Mesothelial cell of epicardium (in vitro differentiated cells): ENCODE measurements at places on chromosomes 12 and 14.

GRCh38 chr12:41950455-41950854 lies 194.2 kb downstream of the GXYLT1 start:
- no peak for DNase-seq

GRCh38 chr12:40947797-40948196 lies 240.3 kb upstream of the PDZRN4 start:
- no peak for DNase-seq

DNA sequence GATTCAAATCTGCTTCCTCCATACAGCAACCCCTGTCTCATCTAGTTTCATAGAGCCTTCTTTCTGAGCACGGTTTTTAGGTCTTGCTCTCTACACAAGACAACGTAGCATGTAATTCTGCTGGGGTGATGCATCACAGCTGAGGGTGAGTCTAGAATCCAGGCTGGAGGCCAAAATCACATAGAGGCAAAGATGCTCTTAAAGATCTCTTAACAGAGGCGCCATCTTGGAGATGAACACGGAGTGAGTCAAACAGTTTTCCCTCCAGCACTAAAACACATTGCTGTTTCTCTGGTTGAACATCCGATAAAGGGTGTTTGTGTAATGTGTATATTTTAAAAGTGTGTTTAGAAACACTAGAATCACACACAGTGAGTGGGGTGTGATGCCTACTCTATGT lies 78.9 kb downstream of the NOS1 start:
- no peak for DNase-seq

- DNase-seq, result no peak
Observed at GRCh38 chr12:56071648-56072047, 8.3 kb upstream of the ERBB3 start.

- DNase-seq, result no peak
Observed at GRCh38 chr14:72169521-72169920, 237.3 kb downstream of the RGS6 start.

DNA sequence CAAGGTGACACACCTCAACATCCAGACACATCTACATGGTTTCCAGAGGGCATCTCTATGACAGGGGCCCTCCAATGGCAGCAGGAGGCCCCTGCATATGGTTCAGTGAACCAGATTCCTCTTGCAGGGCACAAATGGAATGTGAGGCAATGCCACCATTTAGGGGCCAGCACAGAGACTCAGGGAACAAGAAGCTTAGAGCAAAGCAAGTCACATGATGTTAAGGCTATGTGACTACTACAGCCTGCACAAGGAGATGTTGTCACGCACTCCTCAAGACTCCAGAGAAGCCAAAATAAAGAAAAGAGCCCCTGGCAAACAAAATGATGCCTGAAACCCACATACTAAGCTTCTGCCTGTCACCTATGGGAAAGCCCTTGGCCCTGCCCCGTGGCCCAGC lies 95.2 kb downstream of the RBM19 start:
- no peak for DNase-seq

GRCh38 chr12:30440826-30441602 lies 254.7 kb downstream of the IPO8 start:
- no peak for DNase-seq

GRCh38 chr12:54352891-54353874 lies 11.1 kb downstream of the GPR84 start:
- DNase-seq, result no peak

- DNase-seq, result no peak
Observed at GRCh38 chr12:15575671-15576541, 213.3 kb downstream of the EPS8 start.

DNA sequence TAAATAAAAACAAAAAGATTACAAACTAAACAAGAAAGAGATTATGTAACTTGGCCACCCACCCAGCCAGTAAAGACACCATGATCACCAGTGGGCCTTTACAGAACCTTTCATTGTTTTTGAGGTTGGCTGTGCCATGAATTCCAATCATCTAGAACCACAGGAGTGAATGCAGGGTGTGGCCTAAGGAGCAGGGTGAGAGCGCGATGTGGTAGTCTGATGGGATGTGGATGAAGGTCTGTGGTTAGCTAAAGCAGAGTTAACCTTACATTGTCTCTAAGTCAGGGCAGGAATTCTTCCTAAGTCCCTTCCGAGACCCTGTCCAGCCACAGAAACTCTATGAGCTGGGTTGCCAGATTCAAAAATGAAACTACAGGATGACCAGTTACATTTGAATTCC lies 54.0 kb upstream of the CDKN3 start:
- no peak for DNase-seq

DNA sequence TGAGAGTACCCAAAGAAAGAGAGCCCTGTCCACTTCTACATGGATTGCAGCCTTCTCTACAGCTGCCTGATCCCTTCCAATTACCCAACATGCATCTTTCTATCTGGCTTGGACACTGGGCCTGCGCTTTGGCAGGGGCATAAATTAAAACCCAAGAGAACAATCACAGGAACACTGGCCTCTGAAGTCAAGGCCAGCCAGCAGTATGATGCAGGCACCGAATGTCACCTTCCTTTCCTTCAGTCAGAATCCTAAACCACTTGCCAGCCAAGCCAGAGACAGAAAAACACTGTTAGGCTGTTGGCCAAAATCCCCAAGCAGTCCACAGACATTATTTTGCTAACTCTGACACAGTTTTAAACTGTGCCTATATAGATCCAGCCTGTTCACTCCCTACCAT lies 113.7 kb downstream of the DUSP6 start:
- no peak for DNase-seq

GRCh38 chr14:101096551-101096950 lies 193.0 kb upstream of the RTL1 start:
- DNase-seq, result no peak
